ENCODE measurements at places on chromosomes 11 and 22. TPM values are rescaled to one million over a fixed set of nuclear protein-coding genes. Genes with fewer than 3 reads are reported as not detected.

NOX4 gene
- 6.7 TPM for total RNA-seq

MMP3 gene
- not detected for total RNA-seq

DNA sequence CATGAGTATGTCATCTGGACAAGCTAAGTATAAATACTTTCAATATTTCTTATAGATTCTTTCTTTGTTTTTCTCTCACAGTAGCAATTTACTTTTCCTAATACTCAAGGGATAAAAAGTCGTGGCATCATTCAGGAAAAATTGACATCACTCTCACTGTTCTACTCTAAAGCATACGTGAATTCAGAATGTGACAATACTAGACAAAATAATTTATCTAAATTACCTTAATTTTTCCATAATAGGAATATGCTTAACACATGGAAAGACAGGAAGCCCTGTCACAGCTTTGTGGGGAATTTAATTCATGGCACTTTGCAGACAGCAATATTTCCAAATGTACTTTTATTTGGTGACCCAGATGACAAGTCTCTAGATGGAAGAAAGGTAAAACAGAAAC, 394.6 kb downstream of the DLG2 start:
- no peak for DNase-seq

DNA sequence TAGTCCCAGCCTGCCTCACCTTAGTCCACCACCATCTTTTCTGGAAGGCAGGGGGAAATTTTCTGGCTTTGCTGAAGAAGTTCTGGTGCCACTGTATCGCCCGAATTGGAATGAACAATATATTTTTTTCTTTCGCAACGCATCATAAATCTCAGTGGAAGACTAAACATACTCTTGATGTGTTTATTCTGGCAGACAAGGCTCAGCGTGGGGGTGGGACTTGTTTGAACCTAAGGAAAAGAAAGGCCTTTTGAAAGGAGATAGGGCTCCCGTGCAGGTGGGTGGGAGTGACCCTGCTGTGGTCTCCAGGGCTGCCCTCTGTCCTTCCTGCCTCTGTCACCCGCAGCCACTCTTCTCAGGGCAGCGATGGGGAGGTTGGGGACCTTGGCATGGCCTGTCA, 42.5 kb downstream of the CD82 start:
- DNase-seq: no peak

DNA sequence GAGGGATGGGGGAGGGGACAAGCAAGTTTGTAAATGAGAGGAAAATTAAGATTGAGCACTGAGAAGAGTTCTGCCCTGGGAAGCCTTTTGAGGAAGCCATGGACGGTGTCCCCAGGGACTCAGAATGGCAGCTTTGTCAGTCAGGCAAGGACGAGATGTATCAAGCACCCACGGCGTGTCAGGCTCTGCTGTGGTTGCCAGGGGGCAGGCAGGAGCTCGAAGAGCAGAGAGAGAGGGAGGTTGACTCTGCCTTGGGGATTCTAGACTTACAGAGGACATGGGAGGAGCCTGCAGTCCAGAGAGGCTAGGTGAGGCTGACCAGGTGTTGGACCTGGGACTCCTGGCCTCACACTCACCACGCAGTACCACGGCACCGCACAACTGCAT, 29.1 kb upstream of the SYT7 start:
- no peak for DNase-seq

DNA sequence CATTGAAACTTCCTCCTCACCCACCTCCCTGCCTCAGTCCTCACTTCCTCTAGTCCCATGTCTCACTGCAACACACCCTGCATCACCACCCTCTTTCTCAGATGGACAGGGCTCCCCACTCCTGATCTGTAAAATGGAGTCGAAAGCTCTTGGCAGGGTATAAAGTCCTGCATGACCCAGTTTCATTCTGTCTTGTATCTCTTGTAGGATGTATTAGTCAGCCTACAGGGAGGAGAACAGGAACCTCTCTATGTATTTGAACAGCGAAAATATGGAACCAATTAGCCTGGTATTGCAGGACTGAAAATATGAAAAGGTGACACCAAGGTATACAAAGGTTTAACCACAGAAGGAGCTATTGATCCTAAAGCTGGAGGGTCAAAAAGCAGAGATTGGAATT, 156.9 kb upstream of the SNX19 start:
- DNase-seq: no peak
